NCI-H460 (cell line): ENCODE measurements at places on chromosomes 6 and 20.

DNA sequence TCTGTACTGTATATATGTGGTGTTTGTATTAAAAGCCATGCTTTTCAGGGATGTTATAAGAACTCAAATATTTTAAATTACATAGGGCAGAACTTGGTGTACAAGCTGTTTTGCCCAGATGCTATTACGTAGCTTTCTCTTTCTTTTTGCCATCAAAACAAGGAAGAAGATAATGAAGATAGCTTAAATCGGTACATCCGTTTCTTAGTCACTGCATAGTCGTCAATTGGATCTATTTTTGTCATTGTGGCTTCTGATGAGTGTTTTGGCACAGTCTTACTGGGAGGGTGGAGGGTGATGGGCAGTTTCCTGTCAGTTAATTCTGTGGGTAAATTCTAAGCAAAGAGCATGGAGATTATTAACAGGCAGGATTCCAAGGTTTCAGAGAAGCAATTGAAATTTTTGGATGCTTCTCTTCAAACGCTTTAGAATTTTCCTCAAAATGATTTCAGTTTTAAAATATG lies 649.1 kb upstream of the GJE1 start:
- peak; percentile 65 for DNase-seq

GRCh38 chr6:21079468-21080048 lies 514.0 kb upstream of the SOX4 start:
- no peak for DNase-seq

- no peak for DNase-seq
Measured at GRCh38 chr6:143286251-143286795, 164.2 kb downstream of the ADAT2 start.

- DNase-seq, result no peak
Measured at GRCh38 chr6:93644611-93645010, 225.3 kb upstream of the EPHA7 start.

- DNase-seq, result no peak
Measured at GRCh38 chr20:20303742-20304141, 64.2 kb upstream of the INSM1 start.

DNA sequence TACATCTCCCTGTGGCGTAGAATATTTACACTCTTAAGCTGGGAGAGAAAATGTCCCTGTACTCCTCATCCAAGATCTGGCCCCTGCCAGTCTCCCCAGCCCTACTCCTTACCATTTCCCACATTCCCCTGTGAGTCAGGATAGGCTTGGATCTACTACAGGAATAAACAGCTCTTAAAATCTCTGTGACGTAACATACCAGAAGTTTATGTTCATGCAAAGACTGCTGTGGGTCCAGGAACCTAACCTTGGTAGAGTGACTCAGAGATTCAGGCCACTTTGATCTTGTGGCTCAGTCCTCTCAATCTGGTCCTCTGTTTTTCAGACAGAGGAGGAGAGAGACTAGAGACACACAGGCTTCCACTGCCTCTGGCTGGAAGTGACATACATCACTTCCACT lies 38.5 kb upstream of the GPR6 start:
- DNase-seq, result no peak

DNA sequence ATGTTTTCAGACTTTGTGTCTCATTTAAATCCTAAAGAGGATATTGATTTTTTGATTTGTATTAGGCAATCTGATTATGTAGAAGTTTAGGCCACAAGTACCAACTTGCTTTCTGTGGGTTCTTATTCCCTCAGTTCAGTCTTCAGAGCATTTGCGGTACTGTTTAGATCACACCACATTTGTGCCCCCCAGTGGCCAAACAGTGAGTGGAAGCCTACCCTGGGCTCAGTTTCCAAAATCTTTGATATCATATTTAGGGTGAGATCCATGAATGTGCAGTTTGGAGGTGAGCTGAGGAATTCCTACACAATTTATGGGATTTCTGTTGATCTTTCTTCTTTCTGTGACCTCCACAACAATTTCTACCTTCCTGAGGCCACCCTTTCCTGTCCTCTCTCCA lies 92.3 kb upstream of the FUT9 start:
- DNase-seq, result no peak

- DNase-seq, result no peak
Measured at GRCh38 chr6:75275067-75275466, 9.5 kb downstream of the TMEM30A start.

GRCh38 chr6:80449726-80450125 lies 343.3 kb downstream of the BCKDHB start:
- DNase-seq, result no peak

- no peak for DNase-seq
Measured at GRCh38 chr6:124968401-124968800, 6.2 kb downstream of the RNF217 start.

DNA sequence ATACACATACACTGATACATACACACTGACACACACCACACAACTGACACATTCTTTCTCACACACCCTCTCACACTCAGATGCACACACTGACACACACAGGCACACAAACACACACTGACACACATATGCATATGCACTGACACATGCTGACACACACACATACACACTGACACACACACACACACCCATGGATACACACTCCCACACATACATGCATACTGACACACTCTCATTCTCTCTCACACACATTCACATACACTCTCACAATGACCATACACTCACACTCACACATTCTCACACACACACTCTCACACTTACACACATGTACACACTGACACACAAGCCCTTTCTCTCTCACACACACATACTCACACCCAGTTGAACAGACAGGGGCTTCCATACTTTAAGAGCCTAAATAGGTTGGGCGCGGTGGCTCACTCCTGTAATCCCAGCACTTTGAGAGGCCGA lies 236.4 kb downstream of the LRFN2 start:
- no peak for DNase-seq

DNA sequence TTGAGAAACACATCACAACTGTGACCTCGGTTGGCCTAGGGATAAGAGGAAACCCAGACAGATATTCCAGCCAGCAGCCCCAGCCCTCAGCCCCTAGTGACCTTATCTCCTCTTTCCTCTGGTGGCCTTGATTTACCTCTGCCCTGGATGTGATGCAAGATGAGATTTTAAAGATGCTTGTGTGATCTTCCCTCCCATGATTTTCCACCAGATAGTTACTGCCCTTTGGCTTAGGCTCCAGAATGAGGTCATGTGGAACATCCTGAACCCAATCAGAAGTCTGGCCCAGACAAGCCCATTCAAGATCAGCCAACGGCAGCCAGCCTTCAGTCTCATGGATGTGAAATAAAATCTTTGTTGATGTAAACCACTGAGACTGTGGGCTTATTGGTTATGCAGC lies 104.0 kb downstream of the BANF2 start:
- DNase-seq, result no peak

GRCh38 chr6:53359843-53360092 lies 11.0 kb upstream of the ELOVL5 start:
- DNase-seq, result no peak

DNA sequence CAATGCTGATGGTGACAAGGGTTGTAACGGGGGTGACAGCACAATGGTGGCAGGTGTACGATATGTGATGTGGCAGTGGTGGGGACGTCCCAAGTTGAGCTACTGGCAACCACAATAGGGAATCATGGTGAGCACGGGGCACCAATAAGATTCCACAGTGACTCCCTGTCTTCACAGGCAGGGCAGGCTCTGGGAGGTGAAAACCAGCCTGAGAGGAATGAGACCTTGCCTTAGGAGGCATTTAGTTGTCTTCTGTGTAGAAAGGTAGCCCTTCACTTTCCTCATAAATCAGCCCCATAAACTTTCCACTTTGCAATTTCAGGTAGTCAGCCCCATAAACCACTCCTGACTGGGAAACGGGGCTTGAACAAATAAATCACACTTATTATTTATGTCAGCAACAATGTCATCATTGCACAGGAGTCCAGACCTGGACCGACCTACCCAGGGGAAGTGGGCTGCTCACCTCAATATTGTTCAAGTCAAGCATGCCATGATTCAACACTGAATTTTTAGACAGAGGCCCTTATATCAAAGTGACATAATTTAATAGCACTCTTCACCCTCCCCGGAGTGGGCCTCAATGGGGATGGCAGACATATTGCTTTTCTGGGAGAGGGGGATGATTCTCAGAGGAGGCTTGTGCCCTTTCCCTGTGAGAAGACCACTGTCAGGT lies 150.8 kb downstream of the CDC5L start:
- DNase-seq, result no peak

DNA sequence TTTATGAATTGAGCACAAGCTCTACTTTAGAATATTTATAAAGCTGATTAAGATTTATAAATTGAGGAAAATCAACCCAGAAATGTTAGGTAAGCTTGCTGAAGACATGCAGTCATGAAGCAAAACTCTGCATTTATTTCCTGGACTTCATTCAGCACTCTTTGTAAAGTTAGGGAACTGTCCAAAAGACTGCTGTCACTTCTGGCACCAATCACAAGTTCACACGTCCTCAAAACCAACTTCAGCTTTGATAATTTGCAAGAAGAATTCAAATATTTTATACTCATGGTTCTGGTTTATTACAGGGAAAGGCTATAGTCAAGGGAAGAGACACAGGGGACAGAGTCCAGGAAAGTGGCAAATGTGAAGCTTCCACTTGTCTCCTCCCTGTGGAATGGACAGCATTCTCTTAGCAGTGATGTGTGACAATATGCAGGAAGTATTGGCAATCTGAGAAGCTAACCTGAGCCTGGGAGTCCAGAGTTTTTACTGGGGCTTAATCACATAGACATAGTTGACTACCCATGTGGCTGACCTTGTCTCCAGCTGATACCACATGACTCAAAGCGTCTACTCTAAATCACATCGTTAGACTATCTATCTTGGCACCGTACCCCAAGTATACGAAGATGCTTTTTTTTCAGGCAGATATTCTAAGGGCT lies 85.4 kb downstream of the PPP1R14C start:
- no peak for DNase-seq
